ENCODE measurements at places on chromosomes 11 and 22.

- no peak for DNase-seq
Measured at GRCh38 chr11:5546457-5546856, 1.9 kb downstream of the OR52H1 start.

GRCh38 chr11:45343444-45343843 is 57.3 kb upstream of the SYT13 start:
- no peak for DNase-seq

DNA sequence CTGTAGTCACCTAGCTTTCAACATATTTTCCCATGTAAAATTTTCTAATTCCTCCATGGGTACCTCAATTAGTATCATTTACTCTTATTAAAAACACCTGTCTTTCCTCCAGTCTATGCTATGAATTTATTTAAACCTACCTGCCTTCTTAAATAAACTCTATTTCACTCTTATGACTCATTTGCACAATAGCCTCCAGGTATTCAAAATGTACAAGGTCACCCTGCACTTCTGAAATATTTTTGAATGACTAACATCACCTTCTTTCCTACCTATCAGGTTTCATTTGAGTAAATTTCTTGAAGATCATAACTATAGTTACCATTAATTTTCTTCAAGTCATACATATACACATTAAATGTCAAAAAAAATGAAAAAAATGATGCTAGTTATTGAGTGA is 939.7 kb downstream of the DLG2 start:
- DNase-seq = no peak

DNA sequence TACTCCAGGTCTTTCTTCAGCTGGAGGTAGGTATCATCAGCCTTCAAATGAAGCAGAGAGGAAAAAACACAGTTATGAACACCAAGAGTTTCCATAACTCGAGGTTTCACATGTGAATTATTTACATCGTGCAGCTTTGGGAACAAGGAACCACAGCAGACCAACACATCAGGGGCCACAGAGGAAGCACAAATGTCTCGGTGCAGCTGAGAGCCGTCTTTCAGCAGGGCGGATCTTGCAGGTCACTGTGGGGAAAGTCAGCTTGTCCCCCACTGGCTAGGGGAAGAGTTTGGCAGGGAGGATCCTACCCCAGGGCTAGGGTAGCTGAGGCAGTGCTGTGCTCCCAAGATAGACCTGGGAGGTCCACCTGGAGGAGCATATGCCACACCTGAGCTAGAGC is 74.7 kb downstream of the C11orf58 start:
- no peak for DNase-seq

DNA sequence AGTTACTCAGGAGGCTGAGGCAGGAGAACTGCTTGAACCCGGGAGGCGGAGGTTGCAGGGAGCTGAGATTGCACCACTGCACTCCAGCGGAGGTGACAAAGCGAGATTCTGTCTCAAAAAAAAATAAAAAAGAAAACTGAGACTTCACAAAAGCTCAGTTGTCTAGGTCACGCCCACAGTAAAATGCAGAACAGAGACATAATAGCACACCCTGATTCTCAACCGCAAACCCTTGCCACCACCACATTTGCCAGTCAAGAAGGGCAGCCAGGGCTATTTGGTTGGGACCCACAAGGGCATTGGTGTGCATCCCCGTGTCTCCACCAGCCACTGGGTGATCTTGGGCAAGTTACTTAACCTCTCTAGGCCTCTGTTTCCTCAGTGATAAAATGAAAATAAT is 25.4 kb downstream of the CREB3L1 start:
- no peak for DNase-seq

- peak; percentile 21 for DNase-seq
Measured at GRCh38 chr11:67466962-67467771, 1.9 kb downstream of the TMEM134 start.

GRCh38 chr11:78961247-78961646 is 386.6 kb upstream of the NARS2 start:
- DNase-seq = no peak

DNA sequence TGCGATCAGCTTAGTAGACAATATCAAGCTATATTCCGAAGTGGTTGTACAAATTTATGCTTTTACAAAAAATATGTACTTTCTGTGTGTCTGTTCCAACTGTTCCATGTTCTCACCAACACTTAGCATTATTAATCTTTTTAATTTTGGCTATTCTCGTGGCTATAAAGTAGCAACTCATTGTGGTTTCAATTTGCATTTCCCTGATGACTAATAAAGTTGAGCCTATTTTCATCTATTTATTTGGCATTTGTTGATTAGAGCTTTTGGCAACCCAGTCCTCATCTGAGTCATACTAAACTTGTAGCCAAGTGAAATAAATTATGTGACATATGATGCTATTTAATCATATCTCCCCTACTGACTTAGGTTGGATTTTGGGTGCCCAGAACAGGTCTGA is 115.9 kb downstream of the FBXO7 start:
- DNase-seq = no peak

DNA sequence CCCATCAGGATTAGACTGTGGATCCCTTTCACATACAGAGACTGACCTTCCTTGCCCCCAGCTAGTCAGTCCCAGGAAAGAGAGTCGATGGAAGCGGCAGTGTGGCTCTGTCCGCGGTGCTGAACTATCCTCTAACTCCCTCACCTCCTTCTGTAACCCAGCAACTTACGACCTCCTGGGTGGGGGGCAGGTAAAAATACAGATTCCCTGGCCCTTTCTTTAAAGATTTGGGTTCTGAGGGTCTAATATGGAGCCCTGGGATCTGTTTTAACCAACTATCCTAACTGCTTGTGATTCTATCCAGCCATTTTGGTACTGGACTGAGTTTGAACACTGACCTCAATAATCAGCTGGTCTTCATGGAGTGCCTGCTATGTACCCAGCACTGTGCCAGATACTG is 23.2 kb downstream of the MFNG start:
- DNase-seq = no peak

DNA sequence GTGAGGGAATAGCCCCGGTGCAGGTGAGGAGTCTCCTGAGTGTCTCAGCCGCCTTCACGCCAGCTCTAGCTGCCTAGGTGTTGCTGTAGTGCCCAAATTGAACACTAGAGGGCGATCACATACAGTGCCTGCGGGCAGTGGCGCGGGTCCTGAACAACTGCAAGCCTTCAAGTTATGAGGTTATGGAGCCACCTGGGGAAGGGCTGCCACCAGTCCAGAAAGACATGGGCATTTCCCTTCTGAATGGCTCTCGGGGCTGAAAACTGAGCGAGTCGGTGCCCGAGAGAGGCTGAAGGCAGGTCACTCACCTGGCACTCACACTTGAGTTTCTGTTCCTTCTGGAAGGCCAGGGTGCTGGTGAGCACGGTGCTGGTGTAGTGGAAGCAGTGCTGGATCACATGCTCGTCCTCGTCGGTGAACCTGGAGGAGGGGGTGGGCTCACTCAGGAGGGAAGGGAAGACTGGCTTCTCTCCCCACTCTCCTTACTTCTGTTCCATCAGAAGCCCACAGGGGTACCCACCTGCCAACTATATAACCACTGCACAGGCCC is 88.4 kb downstream of the PDE2A start:
- DNase-seq = peak; percentile 65

- no peak for DNase-seq
Measured at GRCh38 chr11:24575392-24575791, 78.5 kb downstream of the LUZP2 start.

DNA sequence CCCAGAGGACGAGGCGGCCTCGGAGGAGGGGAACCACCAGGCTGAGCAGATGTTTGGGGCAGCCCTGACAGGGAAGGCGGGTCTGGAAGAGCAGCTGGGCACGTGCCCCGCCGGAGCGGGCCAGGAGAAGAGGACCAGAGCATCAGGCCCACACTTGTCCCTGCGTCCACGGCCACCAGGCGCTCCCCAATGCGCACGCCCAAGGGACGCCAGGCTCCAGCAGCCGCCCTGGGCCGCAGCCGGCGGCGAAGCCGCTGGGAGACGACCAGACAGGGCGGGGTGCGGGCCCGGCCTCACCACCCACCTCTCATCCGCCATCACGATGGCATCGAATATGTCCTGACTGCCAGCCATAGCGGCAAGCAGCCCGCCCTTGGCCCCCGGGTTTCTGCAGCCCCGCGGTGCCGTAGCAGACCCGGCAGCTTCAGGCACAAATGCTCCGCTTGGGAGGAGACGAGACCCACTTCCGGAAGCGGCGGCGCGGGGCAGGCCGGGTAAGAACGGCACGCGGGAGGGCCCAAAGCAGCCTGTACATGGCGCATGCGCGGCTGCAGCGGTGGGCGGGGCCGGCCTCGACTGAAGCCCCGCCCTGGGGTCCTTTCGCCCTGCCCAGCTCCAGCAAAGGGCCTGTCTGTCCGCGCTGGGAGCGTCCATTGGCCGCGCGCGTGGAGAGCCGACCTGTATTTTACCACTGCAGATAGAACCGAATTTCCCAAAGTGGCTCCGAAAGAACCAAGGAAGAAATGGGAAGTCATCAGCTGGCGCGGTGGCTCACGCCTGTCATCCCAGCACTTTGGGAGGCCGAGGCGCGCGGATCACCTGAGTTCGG is at the start of gene LTO1:
LTO1 (minus strand) TSS at position 468 of the 829 bp plus-strand sequence; CDS start at position 354, 114 bp downstream.
- DNase-seq = peak; percentile 94

DNA sequence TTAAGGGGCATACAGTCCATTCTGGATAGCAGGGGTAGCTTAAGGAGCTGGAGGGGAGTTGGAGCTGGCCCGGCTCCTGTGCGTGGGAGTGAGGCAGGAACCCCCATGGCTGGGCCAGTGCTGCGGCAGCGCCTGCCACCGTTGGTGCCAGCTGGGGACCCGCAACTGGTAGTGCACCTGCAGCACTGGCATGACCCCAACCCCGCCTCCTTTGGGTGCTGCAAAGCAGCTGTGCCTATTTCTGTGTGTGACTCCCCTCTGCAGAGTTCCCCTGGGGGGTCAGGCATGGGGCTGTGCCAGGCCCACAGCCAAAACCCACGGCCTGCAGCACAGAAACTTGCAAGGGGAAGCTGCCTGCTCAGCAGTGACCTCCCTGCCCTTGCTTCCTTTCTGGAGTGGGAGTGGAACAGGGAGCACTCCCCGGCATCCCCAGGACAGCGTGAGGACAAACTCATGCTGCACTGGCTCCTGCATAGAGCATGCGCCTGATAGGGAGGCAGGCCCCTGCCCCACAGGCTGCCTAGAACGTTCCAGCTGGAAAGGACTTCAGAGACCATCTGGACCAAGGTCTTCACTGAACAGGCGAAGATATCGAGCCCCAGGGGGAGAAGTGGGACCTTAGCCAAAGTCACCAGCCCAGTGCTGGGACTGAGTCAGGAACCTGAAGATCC is 26.2 kb upstream of the RAB1B start:
- no peak for DNase-seq

- DNase-seq = peak; percentile 56
Measured at GRCh38 chr22:38228873-38229740, 27.3 kb downstream of the MAFF start.

DNA sequence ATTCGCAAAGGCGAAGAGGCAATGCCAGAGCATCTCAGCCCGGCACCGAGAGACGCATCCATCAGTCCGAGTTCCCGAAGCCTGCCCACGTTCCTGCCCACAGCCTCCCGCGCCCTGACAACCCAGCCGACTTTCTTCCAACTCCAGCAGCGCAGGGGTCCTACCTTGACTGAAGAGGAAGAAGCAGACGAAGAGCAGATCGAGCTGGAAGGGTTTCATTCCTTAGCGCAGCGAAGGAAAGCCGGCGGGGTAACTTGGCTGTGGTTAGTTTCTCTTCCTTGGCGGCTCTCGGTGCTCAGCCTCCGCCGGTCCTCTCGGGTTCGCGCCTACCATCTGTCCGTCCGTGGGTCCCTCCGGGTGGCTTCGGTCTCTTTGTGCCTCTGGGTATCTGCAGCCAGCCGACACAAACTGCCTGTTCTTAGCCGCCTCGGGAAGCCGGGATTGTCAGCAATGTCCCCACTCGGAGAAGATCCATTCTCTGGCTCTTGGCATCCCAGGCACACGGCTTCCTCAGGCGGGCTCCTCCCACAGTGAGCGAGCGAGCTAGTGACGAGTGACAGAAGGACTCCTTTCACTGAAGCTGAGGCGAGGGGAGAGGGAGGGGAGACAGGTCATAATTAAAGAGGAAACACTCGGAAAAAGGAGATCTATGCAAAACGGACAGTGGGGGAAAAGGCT is at the start of gene KIRREL3:
KIRREL3 (minus strand) TSS at position 480 of the 678 bp plus-strand sequence.
- no peak for DNase-seq

DNA sequence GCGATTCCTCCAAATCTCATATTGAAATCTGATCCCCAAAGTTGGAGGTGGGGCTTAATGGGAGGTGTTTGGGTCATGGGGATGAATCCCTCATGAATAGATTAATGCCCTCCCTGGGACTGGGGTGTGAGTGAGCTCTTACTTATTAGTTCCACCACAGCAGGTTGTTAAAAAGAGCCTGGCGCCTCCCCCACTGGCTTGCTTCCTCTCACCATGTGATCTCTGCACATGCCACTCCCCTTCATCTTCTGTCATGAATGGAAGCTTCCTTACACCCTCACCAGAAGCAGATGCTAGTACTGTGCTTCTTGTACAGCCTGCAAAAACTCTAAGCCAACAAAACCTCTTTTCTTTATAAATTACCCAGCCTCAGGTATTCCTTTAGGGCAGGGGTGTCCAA is 8.8 kb downstream of the RRAS2 start:
- DNase-seq = no peak

GRCh38 chr11:12270215-12270797 is 107.1 kb upstream of the PARVA start:
- DNase-seq = no peak

DNA sequence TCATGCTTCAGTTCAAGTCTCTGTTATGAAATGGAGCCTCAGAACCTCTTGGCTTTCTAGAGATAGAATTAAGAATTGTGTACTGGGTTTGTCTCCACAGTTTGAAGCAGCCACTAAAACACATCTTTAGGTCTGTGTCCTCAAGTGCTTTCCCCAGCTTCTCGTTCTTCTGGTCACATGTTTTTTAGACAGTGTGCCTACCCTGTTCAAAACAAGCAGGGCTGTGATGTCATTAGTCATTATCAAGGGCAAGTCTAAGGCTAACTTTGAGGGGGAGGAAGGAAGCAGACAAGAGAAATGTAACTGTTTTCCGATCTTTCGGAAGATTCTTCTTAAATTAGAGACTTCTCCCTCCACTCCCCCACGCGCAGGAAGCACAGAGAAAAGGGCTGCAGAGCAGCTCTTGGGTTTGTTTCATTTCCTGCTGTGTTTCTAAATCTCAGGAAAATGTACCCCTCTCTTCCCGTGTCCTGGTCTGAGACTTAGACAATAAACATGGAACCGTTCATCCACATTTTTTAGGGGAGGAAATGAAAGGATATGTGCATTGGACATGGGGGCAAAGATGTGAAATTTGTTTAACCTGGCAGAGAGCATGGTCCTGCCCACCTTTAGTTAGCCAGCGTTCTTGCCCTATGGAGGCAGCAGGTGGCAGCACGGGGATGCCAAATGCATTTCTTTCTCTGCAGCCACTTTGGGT is 3.1 kb downstream of the AKIP1 start:
- peak; percentile 85 for DNase-seq

Data from hematopoietic multipotent progenitor cell treated with erythropoietin and hydrocortisone succinate and interleukin-3 and kit ligand, for 17 days (in vitro differentiated cells).